ENCODE measurements at places on chromosomes 2 and 18.

DNA sequence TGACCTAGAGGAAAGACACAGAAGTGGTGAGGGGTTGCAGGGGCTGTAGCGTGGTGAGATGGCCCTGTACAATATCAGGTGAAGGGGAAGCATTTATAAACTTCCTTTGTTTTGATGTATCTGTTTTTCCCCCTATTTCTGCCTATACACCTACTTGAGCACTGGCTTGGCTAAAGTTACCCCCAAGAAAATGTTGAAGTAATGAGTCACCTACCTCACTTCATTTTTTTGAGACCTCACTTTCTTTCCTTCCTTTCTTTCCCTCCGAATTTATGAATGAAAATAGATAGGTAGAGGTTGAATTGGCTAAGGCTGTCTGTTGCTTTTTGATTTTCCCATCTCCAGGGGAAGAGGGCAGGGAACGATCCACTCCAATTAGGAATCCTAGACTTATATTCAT is 231.1 kb upstream of the EPAS1 start:
- DNase-seq = no peak

DNA sequence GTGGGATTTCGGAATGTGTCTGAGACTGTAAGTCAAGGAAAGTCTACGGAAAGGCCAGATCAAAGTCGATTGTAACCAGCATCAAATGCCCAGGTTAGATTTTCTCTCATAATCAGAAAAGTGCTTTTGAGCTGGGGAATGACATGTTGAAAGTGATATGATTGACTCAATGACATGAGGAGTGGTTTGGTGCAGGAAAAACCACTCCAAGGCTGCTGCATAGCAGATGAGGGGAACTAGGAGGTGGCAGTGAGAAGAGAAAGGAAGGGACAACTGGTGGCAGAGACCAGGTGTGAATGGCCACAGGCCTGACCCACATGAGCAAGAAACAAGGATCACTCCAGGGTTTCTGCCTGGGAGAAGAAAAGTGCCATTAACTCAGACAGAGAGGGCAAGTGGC is 822 bp downstream of the SLC35F6 start:
- DNase-seq = no peak

DNA sequence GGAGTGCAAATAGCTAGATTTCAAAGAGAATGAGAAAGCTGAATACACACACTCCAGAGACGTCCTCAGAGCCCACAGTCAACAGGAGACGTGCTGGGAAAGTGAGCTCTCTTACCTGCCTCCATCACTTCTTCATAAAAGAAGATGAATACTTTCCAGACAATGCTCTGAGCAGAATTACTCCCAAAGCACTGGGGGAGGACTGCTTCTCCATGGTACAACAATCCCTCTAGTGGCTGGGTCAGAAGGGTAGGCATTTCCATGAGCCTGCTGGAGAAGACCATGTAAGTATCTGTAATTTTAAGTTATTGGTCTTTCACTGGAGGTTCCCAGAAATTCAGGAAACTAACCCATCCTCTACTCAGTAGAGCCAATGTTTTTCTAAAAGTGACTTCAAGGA is 190.3 kb downstream of the RBM43 start:
- peak; percentile 26 for DNase-seq

GRCh38 chr2:105371156-105371555 is 27.7 kb downstream of the FHL2 start:
- no peak for DNase-seq

- DNase-seq = no peak
Observed at GRCh38 chr2:217399291-217399690, 539.4 kb upstream of the TNP1 start.

DNA sequence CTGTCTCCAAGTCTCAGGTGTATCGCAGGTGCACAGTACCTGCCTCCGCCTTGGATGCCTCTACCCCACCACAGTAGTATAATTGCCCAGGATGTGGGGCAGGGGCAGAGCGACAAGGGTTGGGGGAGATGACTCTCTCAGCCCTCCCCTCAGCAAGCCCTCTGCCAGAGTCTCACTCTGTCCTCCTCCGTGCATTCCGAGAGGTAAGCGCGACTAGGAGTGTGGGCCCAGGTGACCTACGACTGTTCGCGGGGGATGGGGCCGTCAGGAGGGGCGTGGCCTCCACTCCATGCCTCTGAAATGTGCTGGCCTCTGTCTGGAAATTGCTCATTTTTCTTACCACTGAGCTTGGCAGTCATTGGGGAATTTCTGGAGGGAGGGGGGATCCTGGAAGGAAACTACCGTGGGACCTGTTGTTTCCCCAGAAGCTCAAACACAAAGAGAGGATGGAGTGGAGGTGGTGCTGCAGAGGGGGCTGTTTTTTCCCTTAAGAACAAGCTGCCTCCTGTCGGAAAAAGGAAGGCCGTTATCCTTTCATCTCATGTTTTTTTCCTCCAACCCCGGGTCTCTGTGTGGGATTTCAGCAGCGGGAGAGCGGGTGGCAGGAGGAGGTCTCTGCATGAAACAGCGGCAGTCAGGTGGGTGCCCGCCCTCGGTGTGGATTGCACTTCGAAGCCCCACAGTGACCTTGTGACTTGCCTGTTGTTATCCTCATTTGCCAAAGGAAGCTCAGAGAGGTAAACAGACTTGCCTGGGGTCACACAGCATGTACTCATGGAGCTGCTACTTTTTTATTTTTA is 13.0 kb upstream of the RALB start:
- peak; percentile 35 for DNase-seq

GRCh38 chr18:74126684-74127655 is 20.7 kb downstream of the FBXO15 start:
- DNase-seq = no peak

DNA sequence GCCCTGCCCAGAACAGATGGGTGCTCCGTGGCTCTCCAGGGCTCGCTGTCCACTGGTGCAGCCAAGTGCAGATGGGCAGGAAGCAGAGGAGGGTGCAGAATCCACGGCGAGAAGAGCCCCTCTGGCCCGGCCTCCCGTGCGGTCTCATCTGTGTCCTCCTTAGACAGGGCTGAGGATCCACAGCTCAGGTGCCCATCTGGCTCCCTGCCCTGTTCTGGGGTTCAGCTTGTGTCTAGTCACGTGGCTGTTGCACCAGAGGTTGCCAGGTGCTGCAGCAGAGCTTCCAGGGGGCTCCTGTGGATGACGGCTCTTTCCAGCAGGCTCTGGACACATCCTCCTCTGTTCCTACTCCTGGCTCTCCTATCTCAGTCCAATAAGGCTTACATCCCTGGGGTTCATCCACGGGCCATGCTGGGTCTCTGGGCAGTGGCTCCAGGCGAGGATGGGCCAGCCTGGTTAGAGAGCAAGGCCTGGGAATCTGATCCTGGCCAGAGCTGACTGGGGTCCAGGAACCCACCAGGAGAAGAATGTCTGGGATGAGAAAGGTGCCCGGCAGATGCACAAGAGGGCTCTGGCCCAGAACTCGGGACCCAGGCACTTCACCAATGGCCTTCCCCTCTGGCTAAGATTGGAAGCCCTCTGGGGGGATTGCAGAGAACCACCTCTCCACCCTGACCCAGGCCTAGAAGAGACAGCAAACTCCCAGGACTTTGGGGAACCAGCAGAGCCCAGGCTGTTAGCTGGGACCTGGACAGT is 116.3 kb upstream of the ID2 start:
- no peak for DNase-seq

DNA sequence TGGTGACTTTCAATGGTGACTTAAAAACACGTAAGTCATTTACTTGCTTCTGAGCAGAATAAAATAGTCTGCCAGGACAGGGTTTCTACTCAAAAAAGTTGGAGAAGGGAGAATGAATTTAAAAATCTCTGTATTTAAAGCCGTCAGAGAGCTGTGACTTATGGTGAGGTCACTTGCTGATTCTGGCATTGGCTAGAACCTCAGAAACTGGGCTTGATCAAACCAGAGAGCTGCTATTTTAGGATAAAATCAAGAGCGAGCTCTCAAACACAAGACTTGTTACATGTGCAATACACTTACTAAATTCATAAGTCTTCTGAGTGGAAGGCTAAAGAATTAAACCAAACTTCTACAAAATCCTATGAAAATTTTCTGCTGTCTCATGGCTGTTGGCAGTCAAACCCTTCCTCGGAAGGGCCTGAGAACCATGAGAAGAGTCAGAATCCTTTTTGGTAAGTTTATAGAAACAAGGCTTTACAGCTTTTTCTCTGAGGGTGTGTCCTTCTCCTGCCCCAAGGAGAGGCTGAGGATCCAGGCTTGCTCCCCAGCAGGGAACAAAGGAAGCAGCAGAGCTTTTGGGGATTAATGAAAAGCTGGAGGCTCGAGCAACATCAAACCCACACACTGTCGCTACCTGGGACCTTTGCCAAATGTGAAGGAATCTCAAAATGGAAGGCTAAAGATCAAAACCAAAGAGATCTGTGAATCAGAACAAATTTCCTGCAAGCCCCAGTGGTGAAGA is 816.4 kb downstream of the SOCS6 start:
- DNase-seq = no peak

GRCh38 chr2:239180526-239181073 is 220.2 kb downstream of the HDAC4 start:
- DNase-seq = no peak

DNA sequence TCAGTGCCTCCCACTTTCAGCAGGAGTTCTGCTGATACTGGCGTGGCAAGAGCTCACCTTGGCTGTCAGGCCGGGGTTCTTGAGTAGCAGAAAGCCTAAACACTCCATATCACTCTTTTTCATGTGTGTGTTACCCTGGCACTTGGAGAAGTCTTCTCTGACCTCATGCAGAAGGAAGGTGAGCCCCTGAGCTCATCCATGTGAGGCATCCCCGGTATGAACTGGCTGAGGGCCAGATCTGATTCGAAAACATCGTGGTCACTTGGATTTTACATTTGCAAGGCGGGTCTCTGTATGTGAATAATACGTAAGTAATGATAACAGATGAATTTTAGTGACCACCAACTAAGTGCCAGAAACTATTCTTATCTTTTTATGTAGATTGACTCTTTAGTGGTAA is 93.6 kb downstream of the RAPGEF4 start:
- no peak for DNase-seq

GRCh38 chr2:98734162-98734561 is 3.2 kb upstream of the MGAT4A start:
- no peak for DNase-seq

- DNase-seq = peak; percentile 38
Observed at GRCh38 chr2:176535467-176536113, 266.3 kb downstream of the MTX2 start.

GRCh38 chr2:117785740-117786139 is 28.8 kb upstream of the DDX18 start:
- no peak for DNase-seq
